Right renal cortex interstitium (tissue), 3 donors: ENCODE measurements at places on chromosomes 3 and 15. TPM values are rescaled to one million over a fixed set of nuclear protein-coding genes. Genes with fewer than 3 reads are reported as not detected.

- no peak for DNase-seq
Measured at GRCh38 chr15:43008150-43008549, 87.6 kb upstream of the TTBK2 start.

GRCh38 chr3:49701388-49702077 is 12.2 kb downstream of the RNF123 start:
- no peak for DNase-seq

DNA sequence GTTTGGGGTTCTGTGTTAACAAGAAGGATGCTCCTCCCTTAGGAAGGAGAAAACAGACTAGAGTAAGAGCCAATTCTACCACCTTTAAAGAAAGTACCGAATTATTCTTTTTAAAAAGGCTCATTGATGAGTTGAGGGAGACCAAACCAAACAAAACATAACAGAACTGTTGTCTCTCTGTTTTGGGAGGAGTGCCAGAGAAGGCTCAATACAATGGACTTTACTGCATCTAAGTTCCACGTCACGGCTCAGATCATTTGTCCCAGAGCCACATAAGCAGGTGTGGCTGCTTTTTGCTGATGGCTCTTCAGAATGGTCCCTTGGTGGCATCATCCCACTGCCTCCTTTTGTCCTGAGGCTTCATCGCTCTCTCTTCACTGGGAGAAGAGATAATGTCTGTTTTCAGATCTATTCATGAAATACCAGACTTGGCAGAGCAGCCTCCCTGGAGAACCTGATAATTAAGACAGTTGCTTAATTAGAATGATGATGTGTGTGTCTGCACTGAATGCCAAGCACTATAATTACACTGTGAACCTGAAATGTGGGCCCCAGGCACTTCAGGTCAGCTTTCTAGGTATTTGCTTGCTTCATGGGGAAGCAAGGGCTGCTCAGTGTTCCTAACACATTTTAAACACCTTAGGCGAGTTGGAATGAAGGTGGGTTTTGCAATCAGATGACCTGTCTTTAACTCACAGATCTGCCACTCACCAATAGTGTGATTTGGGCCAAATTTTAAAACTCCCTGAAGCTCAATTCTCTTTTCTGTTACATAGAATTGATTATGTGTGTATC is 335.2 kb upstream of the MCTP2 start:
- no peak for DNase-seq

- DNase-seq, result no peak
Measured at GRCh38 chr3:40073310-40074007, 236.0 kb upstream of the EIF1B start.

GRCh38 chr3:60759439-60759838 is 491.8 kb downstream of the FHIT start:
- no peak for DNase-seq

The XIRP1 gene
- 0.47 TPM for polyA plus RNA-seq

- DNase-seq, result no peak
Measured at GRCh38 chr3:15345608-15346137, 13.3 kb upstream of the SH3BP5 start.

The C3orf22 gene
- 0.10 TPM for polyA plus RNA-seq

The WDR93 gene
- 3.0 TPM for polyA plus RNA-seq

DNA sequence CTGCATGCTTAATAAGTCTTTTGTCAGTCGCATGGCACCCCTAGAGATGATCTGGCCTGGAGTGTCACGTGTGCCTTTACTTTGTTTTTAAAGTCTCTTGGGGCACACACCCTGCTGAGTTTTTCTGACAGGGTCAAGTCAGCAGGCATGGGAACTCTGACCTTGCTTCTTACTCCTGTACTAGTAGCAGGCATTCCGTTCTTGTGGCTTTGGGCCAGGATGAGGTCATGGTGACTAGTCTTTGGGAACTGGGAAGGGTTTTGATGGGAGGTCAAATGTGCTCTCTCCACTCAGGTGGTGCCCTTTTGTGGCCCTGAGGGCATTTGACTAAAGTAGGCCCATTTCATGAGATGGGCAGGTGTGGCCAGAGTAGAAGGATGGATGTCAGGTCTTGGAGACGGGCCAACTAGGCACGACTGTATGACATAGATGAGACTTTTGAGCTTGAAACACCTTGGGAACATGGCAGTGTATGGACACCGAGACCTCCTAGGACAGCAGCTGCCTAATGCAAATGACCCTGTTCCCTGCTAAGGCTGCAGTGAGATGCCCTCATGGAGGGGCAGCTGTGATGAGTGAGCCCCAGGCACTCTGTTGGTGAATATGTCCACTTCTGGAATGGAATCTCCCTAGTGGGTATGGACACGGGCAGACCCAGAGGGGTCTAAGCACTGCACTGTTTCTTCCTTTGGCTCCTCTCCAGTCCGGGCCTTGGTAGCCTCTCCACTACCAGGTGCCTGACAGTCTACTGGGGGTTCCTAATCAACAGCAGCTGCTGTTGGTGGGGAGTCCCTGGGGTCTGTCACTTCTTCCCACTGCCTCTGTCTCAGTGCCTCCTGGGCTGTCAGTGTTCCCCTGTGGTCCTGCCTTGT is 16.4 kb downstream of the SRPRB start:
- no peak for DNase-seq

The CYP19A1 gene
- not detected for polyA plus RNA-seq

DNA sequence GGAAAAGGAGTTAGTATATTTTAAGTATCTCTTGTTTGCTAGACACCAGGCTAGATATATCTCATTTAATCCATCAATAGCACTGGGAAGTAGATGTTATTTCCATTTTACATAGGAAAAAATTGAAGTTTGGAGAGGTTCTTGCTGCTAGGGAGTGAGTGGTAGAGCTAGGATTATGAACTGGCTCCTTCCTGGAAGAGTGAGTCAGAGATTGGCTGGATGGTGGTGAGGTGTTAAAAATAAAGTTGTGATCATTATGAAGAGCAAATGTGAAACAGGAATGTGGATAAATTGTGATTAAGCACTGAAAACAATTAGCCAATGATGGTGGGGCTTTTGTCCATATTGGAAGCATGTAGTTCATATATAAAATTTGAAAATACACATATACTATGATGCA is 234.2 kb downstream of the WNT5A start:
- no peak for DNase-seq

The TMEM40 gene
- 2.0 TPM for polyA plus RNA-seq

GRCh38 chr3:137061186-137061585 is 103.4 kb downstream of the IL20RB start:
- no peak for DNase-seq

The MUC20 gene
- 18.1 TPM for polyA plus RNA-seq

DNA sequence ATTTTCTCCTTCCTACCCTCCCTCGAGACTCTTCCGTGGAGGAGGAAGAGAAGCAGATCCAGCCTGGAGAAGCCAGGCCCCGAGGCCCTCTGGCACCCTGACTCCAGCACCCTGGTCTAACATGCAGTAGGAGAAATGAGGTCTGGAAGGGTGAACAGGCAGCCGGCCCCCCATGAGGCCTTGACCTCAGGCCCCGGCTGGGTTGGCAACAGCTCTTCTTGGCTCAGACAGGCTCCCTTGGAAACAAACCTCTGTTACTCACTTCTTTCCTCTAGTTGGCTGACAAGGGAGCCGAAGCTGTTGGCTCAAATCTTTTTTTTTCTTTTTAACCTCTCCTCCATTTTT is 73.4 kb downstream of the CPN2 start:
- DNase-seq, result no peak

GRCh38 chr3:61772456-61772855 is 211.1 kb downstream of the PTPRG start:
- no peak for DNase-seq

GRCh38 chr3:98532275-98532637 is 478 bp downstream of the GPR15 start:
- no peak for DNase-seq

The ANKRD34C gene
- 0.04 TPM for polyA plus RNA-seq

DNA sequence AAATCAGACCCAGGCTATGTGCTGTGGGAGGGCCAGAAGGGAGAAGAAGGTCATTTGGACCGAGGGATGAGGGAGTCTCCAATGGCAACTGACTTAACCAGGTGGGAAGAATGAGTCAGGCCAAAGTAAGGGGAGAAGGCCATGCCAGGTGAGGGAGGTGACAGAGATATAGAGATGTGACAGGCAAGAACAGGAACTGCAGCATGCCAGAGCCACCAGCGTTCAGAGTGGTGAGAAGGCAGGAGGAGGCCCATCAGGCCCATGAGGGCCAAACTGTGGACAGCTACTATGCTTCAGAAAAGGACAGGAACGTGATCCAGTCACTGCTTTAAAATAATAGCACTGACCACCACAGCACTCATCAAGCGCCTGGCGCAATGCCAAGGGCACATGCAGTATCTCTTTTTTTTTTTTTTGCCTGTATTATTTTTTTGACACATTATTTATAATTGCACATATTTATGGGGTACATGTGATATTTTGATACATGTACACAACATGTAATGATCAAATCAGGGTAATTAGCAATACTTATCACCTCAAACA is 154.3 kb upstream of the IGF1R start:
- no peak for DNase-seq

- DNase-seq, result no peak
Measured at GRCh38 chr15:58931987-58932588, 1.4 kb downstream of the SLTM start.

- no peak for DNase-seq
Measured at GRCh38 chr3:108420926-108421325, 89.5 kb downstream of the MYH15 start.

- no peak for DNase-seq
Measured at GRCh38 chr3:7567160-7567559, 706.2 kb downstream of the GRM7 start.

DNA sequence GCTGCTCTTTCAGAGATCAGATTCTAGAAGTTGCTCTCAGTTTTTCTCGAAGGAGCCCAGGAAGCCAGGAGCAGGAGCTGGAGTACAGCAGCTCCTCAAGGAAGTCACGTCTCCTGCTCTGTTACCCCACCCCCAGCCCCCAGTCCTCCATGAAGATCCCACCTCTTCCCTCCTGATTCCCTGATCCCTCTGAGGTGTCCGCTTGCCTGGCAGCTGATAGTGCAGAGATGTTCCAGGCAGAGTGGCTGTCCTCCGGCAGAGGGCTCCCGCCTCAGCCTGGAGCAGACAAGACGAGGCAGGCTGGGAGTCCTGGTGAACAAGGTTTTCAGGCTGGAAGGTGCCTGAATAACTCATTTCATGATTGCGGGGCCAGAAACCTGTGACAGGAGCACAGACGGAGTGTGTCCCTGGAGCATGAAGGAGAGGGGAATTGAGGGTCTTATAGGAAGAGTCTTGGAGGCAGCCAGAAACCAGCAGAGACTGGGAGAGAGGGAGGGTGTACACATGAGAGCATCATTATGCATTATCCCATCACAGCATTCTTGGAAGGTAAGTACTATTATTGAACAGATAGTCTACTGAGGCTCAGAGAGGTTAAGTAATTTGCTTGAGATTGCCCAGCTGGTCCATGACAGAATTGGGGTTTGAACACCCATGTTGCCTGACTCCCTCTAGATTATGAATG is 1.2 kb downstream of the HRH1 start:
- peak; percentile 33 for DNase-seq

The BRPF1 gene
- polyA plus RNA-seq, result 18.2 TPM
